H1 (cell line): ENCODE measurements at places on chromosomes 7 and 10. TPM values are rescaled to one million over a fixed set of nuclear protein-coding genes. Genes with fewer than 3 reads are reported as not detected.

The MDFIC gene
- total RNA-seq: 11.4 TPM in 2 replicates

The PAX4 gene
- total RNA-seq: not detected in 2 replicates

The HOXA10 gene
- not detected in 2 replicates for total RNA-seq

DNA sequence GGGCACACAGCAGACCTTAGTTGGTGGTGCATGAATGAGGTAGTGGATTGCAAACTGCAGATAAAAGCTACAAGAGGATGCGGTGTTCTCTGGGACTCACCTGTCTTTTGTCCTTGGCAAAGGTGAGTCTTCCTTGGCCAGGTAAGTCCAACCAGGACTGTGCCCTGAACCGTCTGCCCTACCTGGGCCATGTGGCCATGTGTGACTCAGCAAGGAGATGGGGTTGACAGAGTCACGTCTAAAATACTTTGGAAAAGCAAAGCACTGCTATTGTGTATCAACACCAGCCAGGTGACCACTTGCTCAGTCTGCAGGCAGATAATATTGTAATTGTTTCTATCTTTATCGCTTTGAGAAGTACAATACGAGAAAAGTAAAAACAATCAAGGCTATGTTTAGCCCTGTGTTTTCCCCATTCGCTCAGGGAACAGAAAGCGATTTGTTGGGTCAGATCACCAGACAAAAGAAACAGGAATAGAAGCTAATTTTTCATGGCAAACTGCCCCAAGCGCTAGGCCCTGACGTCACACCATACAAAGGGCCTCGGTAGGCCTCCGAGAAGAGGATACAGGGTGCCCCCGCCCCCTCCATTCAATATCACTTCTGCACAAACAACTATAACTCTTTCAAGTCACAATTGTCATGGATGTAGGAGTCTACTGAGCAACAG is 57.3 kb downstream of the FAM53B start:
- DNase-seq: no peak

DNA sequence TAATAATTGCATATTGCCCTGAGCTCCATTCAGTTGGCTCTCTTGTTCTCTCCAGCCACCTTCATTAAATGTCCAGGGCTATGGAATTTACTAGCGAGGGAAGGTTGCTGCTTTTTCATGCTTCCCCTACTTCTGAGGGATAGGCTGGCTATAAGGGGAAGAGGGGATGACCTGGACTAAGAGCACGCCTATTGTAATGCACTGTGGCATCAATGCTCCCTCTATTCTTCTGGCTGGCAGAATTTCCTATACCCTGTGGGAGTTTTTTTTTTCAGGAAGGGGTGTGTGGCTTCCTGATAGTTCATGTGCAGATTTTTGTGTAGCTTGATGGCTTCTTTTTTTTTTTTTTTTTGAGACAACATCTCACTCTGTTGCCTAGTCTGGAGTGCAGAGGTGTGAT is 155.8 kb downstream of the SND1 start:
- no peak for DNase-seq

DNA sequence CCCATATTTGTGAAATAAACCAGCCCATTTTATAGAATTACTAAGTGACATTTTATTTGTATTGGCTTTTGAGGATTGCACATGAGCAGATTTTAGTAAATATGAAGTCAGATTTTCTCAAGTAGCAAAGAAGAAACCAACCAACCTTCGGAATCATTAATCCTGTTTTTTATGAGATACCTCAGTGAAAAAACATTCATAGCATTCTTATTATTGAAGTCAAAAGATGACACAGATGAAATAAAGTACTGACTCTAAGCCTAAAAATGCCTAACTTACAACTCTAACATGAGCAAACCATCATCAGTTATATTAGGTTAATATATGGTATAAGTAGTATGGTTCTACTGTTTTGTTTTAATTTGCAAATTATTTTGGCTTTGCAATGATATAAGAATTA is 59.9 kb upstream of the AGBL3 start:
- no peak for DNase-seq

GRCh38 chr7:110484356-110484755 is 606.6 kb upstream of the LRRN3 start:
- no peak for DNase-seq

DNA sequence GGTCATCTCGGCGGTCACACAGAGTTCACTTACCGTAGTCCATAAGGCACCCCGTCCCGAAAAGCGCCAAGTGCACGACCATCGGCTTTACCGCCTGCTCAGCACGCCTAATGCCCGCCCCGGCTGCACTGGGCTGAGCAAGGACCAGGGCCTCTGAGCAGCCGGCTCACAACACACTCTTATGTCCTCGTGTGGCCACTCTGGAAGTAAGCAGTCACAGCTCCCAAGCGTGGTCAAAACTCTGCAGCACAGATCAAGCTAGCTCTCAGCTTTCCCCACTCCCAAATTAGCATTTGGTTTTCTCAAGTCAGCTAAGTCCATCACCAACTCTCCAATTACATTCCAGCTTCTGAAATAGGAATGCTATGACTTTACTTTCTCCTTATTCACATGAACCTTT is 57.7 kb downstream of the MAD1L1 start:
- DNase-seq: no peak

- DNase-seq: no peak
These were observed 301.3 kb downstream of the RNLS start for GRCh38 chr10:88281592-88282347.

DNA sequence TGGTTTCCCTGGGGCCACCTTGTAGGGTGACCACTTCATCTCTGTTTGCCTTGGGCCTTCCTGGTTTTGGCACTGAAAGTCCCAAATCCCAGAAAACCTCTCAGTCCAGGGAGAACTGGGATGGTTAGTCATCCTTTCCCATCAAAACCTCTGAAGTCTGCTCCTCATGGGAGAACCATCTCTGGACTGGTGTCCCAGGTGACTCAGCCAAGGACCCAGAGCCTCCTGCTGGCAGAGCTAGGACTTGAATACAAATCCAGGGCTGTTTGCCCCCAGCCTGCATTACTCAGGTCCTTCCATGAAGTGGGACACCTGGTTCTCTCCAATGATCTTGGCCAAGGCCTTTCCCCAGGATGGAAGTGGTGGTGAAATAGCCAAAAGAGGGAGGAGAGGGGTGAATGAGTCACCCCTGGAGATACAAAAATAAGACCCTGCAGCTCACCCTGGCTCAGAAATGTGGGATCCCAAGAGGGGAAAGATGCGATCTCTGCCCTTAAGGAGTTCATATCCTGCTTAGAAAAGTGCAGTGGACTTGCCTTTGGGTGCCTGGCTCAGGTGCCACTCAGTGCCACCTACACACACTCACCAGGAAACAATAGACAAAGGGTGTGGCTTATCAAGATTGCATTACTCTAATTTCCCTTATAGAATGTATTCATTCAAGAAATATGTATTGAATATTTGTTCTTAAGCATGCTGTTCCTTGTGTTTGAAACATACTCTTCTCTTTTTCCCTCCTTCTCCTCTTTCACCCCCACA is 22.0 kb downstream of the ADRA2A start:
- no peak for DNase-seq

DNA sequence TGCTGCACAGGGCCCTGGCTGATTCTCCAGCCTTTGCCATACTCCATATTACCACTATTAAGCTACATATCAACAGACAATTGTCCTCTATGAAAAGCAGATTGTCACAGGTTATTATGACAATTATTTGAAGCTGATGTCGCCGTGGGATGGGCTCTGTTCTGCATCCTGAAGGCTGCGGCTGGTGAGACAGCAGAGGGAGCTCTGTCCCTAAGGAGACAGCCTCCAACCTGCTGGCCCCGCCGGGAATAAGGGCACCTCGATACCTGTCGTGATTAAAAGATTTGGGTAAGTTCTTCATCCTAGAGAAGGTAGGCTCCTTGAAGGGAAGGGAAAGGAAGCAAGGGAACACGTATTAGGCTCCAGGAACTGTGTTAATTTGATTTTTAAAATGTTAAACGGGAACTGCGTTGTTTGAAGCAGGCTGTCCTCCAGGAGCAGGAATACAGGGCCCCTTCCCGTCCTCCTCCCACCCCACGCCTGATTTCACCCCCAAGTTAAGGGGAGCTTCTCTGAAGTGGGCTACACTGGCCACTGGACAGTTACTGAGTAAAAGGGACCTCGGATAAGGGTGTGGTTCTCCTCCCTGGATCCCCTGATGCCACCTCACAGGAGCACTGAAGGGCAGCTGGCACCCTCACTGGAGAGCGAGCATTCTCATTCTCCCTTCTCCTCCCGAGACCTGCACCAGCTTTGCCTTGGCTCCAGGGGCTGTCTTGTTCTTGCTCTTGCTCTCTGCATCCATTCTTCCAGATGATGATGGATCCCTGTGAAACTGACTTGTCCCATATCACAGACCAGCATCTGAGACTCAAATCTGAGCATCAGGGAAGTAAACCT is 11.8 kb upstream of the TIAL1 start:
- DNase-seq: no peak

DNA sequence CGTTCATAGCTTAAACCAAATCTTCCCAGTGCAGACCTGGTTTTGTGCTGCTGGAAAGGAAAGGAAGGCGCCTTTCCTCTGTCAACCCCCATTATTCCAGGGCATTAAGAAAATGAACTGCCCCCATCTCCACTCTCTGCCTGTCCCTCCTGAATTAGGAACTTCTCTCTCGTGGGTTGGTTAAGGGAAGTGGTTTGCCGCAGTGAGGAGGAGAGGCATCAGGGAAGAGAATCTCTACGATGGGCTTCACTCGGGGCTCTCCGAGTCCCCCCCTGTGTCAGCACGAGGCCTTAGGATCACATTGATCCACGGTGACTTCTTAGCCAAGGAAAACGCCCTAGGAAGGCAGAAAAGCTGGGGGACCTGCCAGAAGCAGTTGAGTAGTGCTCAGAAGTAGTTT is 53.9 kb upstream of the LYZL2 start:
- DNase-seq: no peak

GRCh38 chr10:37304036-37304435 is 178.6 kb downstream of the ANKRD30A start:
- DNase-seq: no peak

DNA sequence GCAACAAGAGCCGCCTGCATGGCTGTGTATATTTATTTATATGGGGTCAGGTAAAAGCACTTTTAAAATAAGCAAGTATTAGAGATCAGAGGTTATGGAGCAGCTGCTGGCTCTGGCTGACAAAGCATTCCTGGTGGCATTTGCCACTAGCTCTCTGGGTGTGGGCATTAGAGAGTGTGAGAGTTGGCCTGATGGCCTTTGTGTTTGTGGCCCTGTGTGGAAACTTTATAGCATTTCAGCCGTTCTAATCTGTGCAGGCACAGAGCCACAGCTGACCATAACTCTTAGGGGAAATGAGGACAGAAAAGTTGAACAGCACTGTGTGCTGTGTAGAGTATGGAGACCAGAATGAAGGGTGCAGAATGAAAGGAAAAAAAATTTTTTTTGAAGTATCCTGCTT is 118.9 kb downstream of the AUTS2 start:
- no peak for DNase-seq

GRCh38 chr10:20175719-20176118 is 359.5 kb downstream of the PLXDC2 start:
- DNase-seq: no peak

DNA sequence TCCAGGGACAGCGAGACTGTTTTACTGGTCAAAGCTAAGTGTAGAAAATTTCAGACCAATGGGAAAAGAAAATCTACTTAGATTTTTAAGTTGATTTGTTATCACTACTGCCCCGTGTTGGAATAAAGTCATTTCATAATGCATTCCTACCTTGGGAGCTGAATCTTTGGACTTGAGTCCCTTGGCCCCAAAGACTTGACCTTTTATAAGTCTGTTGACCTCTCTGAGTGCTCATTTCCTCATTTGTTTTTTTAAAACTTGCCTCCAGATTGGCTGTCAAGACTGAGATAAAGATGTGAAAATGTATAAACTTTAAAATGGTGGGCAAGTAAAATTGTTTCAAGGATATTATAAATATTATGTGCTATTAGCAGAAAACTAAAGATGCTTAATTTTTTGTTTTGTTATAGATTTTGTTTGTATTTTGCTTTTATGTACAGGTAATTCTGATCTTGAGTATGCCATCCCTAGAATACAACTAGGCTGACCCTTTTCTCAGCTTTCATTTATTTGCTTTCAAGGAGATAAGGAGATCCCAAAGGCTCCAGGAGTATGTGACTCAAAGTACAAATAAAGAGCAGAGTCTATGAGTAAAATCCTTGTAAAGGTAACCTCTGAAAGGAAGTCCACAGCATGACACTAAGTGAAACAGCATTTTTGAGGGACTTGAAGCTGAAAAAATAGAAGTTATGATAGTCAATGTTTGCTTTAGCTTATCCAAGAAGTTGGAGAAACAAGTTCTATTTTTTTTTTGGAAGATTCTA is 54.6 kb downstream of the TMEM26 start:
- no peak for DNase-seq

DNA sequence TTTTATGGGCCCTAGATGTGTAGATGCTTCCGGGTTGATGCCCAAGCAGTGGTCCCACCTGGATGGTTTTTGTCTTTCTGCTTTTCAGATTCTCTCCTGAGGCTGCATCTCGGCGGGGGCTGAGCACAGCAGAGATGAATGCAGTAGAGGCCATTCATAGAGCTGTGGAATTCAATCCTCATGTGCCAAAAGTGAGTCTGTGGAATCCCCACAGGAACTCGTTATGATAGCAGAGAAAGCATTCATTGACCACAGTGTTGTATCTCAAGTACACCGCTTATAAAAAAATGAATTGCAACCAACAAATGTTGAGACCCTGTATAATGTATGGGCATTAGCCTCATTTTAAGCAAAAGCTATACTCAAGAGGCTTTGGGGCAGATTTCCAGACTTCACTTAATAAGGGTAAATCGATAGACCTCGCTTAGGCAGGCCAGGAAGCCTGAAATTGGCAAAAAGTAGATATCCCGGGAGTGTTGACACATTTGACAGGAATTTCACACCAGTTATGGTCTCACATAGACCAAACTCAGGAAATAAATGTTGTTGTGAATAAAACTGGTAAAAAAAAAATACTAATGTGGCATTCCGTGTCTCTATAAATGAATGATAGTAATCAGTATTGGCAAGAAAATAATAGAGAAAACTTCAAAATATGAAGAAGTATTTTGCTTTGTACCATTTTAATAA is 132.0 kb downstream of the WNT2 start:
- no peak for DNase-seq

GRCh38 chr7:142590830-142591457 is 158.3 kb upstream of the PRSS1 start:
- no peak for DNase-seq

DNA sequence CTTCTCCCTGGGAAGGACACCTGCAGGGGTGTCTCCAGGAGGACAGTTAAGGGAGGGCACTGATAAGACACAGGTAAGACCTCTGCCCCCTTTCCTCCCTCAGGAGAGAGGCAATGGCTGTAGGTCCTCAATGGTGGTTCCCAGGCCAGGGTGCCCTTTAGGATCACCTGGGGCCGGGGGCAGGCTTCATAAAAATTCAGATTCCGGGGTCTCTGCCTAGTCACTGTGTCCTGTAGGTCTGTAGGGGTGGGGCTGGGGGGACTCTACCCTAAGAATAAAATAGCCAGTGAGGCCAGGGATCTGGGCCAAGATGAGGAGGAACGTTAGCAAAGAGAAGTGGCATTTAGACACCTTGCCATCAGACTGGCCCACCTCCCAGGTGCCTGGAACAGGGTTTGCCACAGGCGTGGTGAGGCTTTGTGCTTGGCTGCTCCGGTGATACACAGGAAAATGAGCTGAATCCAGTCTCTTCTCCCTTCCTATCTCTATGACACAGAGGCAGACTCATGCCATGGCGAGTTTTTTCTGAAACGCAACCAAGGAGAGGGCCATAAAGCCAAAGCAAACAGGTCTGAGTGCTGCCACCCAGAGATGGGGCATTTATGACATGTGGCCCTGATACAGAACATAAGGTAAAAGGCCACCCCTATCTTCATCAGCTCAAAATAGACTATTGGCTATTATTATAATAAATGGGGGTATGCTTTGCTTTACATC is 52.6 kb downstream of the SH3PXD2A start:
- no peak for DNase-seq
